ENCODE measurements at places on chromosomes 4 and X. TPM values are rescaled to one million over a fixed set of nuclear protein-coding genes. Genes with fewer than 3 reads are reported as not detected.

GRCh38 chrX:153769865-153770600 is 6.0 kb downstream of the PLXNB3 start:
- no peak for ATAC-seq

GRCh38 chr4:6494431-6495295 is 22.2 kb upstream of the PPP2R2C start:
- ATAC-seq: no peak

- ATAC-seq: no peak
These were observed 152.7 kb downstream of the FSTL5 start for GRCh38 chr4:162011089-162011488.

DNA sequence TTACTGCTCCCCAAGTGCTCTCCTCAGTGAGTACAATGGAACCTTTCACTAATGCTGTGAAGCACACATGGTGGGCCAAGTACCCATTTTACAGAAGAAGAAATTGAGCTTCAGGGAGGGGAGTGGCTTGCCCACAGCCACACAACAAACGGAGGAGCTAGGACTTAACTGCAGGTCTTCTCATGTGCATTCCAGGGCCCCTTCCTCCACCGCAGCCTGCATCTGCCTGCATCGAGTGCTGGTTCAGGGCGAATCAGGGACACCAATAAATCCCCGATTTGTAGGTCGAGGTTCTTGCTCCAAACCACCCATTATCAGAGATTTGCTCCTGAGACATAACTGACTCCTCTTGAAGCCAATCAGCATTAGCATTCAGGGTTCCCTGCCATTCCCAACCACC is 100.9 kb downstream of the MAMLD1 start:
- ATAC-seq: no peak

GRCh38 chrX:70254063-70254400 is 6.0 kb downstream of the P2RY4 start:
- ATAC-seq: peak; percentile 58

- peak; percentile 91 for ATAC-seq
These were observed 161.0 kb upstream of the RASGEF1B start for GRCh38 chr4:81632581-81633299.

GRCh38 chr4:152616804-152617203 is 63.0 kb downstream of the TMEM154 start:
- ATAC-seq: no peak

DNA sequence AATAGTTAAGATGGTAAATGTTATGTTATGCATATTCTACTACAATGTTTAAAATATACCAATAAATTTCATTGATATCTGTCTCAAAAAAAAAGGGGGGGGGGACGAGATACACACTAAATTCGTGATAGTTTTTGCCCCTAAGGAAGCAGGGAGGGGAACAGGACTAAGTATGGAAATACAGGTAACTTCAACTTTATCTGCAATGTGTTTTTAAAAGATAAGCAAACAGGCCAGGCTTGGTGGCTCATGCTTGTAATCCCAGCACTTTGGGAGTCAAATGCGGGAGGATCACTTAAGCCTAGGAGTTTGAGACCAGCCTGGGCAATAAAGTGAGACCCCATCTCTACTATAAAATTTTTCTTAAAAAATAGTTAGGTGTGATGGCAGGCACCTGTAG is 13.4 kb upstream of the CLOCK start:
- no peak for ATAC-seq

DNA sequence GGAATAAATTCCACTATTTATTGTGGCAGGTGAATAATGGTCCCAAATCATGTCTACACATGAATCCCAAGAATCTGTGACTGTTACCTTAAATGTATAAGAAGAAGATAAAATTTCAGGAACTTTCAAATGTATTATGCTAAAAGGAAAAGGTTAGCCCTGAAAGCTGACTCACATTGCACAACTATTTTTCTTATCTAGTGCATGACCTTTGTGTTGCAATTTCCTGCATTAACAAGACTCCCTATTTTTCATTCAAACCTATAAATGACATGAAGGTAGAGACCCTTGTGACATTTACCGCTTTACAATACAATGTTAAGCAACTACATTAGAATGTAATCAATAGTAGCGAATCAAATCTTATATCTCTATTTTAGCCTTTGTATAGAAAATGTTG is 36.7 kb downstream of the UBQLN2 start:
- no peak for ATAC-seq

- no peak for ATAC-seq
These were observed 13.5 kb upstream of the PLS3 start for GRCh38 chrX:115547448-115547847.

GRCh38 chr4:136395212-136395722 is 1137.0 kb downstream of the PCDH18 start:
- ATAC-seq: no peak

GRCh38 chrX:28398342-28398741 is 188.9 kb upstream of the IL1RAPL1 start:
- ATAC-seq: no peak

GRCh38 chrX:129659141-129659540 is 4.4 kb upstream of the APLN start:
- ATAC-seq: no peak

GRCh38 chr4:52111995-52112394 is 60.9 kb downstream of the SPATA18 start:
- no peak for ATAC-seq

- ATAC-seq: no peak
These were observed 107.2 kb downstream of the GASK1B start for GRCh38 chr4:158065603-158066002.

DNA sequence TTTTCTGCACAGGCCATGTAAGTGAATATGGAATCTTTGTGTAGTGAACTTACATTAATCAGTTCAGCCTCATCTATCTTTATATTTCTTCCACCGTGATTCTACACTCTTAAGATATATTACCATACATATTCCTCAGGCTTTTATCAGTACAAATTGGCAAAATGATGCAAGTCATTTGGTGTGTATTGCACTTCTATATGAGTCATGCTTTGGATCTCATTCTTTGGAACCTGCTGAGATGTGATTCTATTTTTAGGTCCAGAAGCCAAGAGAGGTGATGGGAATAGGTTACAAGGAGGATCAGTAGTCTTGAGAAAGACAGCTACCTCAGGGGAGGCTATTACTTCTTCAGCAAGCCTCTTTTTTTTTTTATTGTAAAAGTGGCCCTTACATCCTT is 204.4 kb downstream of the ZNF330 start:
- ATAC-seq: peak; percentile 44

- ATAC-seq: no peak
These were observed 53.2 kb downstream of the ADGRA3 start for GRCh38 chr4:22462688-22463087.

- ATAC-seq: no peak
These were observed 34.3 kb downstream of the MECP2 start for GRCh38 chrX:154063234-154063633.

- no peak for ATAC-seq
These were observed 592.4 kb downstream of the ACTRT1 start for GRCh38 chrX:127459790-127460189.

DNA sequence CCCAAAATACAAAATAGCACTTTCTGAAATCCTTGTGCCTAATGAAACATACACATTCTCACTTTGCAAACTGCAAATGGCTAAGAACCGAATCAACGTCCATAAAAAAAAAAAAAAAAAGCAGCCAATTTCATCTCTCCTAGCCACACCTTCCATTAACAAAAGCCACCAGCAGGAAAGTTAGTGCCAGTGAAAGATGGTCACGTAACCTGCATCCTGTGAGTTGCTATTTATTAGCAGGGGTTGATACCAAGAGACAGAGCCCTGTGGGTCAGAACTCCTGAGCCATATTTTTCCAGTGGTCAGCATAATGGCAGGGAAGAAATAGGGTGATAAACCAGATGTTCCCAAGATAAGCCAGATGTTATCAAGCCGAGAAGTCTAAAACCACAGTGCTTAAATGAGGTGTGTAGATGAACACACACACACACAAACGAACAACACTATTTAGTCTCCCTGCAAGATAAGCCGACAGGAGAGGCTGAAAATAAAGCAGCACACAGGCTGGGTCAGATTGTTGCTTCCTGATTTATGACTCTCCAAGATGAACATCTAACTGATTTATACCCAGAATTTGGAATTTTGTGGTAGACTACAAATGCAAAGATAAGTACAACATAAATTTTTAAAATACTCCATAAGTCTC is 11.5 kb downstream of the PPARGC1A start:
- no peak for ATAC-seq

- ATAC-seq: no peak
These were observed 365.7 kb upstream of the CPEB2 start for GRCh38 chr4:14636563-14636962.

- ATAC-seq: no peak
These were observed 8.7 kb downstream of the C1QTNF7 start for GRCh38 chr4:15436513-15436912.

- no peak for ATAC-seq
These were observed 142.0 kb downstream of the ADAMTS3 start for GRCh38 chr4:72427057-72427456.

GRCh38 chr4:15936495-15936894 is 2.0 kb downstream of the FGFBP1 start:
- ATAC-seq: peak; percentile 81

The SCARB2 gene
- total RNA-seq: 70.0 TPM

The EGF gene
- 0.24 TPM for total RNA-seq

The FGFBP1 gene
- total RNA-seq: 402 TPM

The TRO gene
- total RNA-seq: 2.7 TPM

The EVC gene
- total RNA-seq: 5.8 TPM

The SLIT2 gene
- total RNA-seq: 2.5 TPM

The FAM241A gene
- total RNA-seq: 2.7 TPM

The RAP1GDS1 gene
- total RNA-seq: 36.5 TPM

The SERPINA7 gene
- not detected for total RNA-seq

The NSUN7 gene
- total RNA-seq: 2.0 TPM

The INPP4B gene
- 9.7 TPM for total RNA-seq

The CT45A3 gene
- not detected for total RNA-seq

The PNMA5 gene
- total RNA-seq: not detected

The KLF3 gene
- total RNA-seq: 77.8 TPM

Measured in esophagus mucosa (tissue), 1 donor.